ENCODE measurements at places on chromosomes 2 and 18.

DNA sequence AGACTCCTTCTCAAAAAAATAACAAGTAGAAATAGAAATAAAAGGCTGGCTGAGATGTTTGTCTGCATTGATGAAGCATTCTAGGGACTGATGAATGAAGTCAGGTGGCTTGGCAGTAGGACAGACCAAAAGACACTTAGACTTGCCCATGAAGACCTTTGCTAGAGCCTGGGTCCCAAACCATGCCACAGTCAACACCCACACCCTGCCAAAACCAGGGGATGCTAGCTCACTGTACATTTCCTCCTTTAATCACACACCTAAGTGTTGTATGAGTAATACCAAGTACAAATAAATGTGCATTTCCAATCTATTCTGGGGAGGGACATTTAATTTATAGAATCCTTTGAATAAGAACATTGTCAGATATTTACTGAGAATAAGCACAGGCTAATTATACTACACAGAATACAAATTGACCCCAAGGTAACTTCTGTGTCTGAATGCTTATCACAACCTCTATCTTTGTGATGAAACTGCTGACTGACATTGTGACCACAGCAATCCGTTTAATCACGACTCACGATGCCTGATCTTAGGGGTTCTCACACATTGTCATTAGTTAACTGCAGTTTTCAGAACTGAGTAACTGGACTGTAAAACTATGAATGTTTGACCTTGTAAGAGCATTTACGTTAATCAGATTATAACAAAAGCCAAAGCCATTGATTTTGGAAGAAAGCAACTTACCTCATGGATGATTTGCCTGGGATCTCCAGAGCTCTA, 10.5 kb upstream of the NOL10 start:
- DNase-seq, result no peak

DNA sequence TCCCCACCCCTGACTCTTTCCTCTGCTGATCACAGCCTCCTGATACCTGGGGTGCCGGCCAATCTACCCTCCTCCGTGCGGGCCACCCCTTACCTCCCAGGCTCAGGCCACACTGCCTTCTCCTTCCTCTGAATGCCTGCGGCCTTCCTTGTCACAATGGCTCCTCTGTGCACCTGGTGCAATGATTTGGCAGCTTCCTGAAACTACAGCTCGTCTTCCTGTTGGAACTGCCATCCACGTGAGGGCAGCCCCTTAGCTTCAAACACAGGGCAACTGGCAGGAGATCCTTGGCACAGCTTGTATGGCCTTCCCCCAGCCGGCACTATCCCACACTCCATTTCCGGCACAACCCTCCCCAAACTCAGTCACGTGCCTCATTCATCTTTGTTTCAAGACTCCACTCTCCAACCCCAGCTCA, 69.0 kb downstream of the STPG4 start:
- no peak for DNase-seq

- no peak for DNase-seq
These were observed 66.7 kb downstream of the MBD2 start for GRCh38 chr18:54157646-54158385.

DNA sequence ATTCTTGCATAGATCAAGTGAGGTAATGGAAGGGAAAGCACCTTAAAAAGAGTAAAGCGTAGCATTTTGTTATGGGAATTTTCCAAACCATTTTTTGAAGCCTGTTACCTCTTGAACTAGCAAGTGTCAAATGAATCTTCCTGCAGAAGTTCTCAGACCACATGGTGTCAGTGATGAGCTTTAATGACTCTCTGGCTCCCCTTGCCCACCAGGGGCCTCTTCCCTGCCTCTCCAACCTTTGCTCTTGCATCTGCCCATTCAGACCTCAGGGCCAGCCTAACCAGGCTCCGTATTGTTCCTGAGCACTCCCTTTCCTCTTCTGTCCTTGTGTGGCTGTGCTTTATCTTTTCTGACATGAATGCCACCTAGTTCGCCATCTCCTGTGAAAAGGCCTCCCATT, 155.9 kb downstream of the DIS3L2 start:
- DNase-seq, result no peak

DNA sequence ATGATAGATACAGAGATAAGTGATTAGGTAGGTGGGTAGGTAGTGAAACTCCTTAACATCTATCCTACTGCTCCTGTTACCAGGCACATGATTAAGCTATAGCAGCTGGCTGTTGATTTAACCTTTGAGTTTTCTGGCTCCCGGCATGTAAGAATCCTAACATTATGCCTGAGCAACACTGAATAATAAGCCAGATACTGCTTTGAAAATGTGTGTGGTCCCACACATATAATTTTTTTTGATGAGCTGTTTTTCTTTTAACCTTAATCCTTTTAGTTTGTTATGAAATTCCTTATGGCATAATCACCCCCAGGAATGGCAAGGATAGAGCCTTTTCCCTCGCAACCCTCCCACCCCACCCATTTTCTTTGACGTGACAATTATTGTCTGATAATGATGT, 104.2 kb upstream of the NEUROD1 start:
- no peak for DNase-seq

DNA sequence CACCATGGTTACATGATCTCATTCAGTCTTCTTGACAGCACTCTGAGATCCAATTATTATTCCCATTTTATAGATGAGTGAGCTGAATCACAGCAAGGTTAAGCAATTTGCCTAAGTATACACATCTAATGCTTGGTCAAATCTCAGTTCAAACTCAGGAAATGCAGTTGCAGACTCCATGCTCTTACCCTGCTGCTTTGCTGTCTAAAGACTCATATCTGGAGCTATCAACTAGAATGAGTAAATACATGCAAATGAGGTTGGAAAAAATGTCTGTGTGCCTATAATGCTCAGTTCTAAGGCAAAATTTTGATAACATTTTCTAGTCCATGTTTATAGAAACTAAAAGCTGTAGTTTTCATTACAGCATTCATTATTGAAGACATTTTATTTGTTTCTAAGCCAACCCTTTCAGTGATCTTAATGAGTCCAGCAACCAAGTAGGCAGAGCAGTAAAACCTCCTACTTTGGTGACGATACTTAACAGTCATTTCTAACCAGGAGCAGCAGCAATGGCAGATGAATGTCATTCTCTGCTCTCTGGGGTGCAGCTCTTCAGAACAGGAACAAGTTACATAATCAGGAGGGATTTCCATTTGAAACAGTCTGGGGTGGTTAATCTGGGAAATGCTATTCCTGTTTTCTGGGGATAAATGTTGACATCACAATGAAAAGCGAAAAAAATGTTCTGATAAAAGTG, 396.8 kb upstream of the UBE2E3 start:
- DNase-seq, result no peak

DNA sequence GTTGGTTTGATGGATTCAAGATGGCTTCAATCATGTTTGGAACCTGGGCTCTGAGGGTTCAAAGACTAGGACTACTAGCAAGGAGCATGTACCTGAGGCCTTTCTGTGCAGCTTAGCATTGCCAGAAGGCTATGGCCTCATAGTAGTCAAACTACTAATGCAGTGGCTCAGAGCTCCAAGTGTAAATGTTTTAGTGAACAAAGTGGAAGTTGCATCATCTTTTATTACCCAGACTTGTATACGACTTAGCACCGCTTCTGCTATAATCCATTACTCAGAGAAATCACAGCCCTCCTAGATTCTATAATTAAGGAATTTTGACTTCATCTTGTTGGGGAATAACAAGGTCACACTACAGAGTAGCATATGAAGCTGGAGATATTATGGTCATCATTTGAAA, 210.5 kb downstream of the ERBB4 start:
- DNase-seq, result no peak

GRCh38 chr18:58966005-58966677, 101.5 kb downstream of the ZNF532 start:
- no peak for DNase-seq

DNA sequence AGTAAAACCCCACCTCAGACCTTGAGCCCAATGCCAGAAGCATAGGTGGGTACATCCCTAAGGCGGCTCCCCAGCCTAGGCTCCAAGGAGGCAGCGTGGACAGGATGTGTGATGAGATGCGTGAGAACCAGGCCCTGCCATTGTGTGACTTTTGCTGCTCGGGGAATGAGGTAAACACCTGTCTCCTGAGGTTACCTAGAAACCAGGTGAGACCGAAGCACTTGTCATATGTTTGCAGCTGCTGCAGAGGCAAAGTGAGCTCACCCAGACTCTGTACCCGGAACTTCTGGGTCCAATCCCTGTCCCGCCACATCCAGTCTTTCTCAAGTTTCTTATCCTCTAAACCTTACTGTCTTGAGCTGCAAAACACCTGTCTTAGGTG, 3.4 kb downstream of the FBLN7 start:
- peak; percentile 23 for DNase-seq

GRCh38 chr2:160257041-160257742, 57.1 kb upstream of the ITGB6 start:
- DNase-seq, result no peak

DNA sequence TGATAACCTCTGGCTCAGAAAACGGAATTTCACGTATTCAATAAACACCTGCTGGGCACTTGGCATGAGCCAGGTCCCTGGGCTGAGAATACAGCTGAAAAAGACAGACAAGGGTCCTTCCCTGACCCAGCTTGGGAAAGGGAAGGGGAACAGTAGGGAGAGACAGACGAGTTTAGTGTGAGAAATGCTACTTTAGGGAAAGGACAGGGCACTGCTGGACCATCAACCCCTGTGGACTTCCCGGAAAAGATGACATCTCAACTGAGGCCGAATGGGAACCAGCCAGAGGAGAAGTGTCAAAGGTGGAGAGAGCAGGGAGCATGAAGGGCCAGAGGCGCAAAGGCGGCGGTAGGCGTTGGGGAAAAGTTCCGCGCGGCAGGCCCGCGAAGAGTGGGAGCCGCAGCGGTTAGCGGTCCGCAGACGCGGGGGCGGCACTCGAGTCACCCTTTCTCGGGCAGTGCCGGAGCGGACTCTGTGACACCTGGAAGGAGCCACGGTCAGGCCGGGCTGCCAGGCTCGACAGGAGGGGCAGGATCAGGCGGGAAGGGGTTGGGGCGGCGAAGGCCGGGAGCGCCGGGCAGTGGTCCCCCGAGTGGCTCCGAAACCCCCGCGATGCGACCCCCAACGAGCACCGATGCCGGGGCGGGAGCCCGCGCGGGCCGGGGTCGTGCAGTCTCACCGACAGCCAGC, 519 bp downstream of the TEX261 start:
- no peak for DNase-seq

- DNase-seq, result no peak
These were observed 66.6 kb downstream of the MTCL1 start for GRCh38 chr18:8771930-8772329.

DNA sequence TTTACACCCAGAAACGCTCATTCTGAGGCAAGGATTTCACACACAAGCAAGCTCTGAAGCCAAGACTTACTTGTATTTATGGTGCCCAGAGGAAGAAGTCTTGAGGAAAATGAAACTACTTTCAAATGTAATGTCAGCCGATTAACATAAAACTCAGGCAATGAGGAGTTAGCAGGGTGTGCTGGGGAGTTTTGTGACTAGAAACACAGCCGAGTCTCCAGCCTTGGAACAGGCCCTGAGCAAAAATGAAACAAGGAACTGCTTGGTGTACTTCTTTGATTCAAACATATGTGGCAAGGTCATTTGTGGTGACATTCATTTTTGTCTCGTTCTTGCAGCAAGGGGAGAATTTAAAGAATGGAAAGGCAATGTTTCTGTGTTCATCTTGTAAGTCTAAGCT, 4.5 kb downstream of the DYTN start:
- DNase-seq, result no peak

DNA sequence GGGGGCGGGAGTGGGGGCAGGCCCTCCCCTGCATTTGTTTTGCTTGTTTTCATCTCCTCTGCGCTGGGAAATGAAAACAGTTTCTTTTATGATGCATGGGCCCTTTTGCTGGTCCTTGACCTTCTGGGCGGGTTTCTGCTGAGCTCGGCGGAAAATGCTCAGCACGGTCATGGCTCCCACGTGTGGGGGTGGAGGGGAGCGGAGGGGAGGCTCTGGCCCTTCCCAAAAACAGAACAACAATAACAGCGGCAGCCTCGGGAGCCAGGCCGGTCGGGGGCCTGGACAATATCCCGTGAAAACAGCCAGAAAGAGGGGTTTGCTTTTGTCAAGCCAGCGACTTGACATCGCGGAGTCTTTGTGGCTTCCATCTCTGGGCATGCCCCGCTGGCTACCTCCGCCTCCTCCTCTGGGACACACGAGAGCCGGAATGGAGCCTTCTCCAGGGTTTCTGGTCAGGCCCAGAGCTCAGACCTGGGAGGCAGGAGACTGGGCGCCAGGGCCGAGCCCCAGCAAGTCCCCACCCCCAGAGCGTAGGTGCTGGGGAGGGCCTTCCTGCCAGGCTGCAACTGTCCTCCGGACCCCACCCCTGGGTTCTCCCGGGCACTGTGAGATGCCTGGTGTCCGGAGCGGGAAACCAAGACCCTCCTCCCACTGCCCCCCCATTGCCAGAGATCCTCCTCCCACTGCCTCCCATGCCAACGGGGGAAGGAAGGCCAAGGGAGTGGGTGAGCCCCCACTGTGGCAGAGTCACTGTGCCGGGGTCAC, 35.9 kb upstream of the SNED1 start:
- DNase-seq, result no peak

DNA sequence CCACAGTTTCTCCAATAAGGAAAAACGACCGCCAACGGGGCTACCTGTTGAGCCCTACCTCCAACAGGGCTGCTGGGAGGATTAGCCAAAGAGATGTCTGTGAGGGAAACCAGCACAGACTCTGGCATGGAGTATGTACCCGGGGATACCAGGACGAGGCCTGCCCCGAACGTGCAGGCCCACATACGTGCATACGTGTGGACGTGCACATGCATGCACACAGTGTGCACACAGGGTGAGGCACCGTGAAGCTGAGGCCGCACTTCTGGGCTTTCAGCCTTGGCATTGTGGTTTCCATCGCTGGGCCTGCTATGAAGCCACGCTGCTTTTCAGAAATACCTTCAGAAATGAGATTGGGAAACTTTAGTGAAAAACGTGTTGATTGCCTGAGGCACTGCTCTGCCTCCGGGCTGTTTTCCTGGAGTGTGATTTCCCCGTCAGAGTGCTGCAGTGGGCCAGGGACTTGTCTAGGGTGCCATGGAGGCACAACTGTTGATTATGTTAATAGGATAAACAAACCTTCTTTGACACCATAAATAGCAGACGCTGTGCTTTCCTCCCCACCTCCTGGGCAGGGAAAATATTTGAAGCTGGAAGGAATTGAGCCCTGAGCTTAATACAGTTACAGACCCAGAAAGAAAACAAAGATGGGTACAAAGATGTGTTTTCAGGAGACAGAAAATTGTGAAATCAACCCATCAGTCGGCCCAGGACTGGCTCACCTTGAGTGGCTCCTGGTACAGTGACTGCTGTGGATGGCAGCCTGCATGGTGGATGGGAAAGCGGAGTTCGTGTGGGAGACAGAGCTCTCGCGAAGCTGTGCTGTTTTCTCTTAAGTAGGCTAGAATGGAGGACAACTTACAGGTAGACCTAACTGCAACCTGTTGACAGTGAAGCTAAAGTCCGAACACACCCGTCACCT, 182.3 kb downstream of the FAM210A start:
- no peak for DNase-seq

DNA sequence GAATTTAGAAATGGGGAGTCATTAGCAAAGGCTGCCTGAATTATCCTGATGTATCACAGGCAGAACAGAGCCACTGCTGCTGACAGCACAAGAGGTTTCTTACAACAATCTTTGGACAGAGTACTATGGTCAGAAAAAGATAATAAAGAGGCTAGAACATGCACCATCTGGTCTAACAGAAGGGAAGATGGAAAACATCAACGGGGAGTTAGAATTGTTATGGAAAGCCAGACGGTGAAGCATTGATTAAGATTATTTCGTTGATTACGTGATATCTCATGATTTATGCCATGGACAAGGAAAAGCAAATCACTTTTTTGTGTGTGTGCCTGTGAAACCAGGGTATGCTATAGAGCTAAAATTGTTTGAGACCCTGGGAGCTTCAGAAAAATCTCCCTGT, 409.4 kb upstream of the ETAA1 start:
- no peak for DNase-seq

All from NCI-H2107 (cell line).